ENCODE measurements at places on chromosomes 5 and 9.
A peak's percentile ranks its signal among the peaks of the same experiment; 100 is the strongest.

DNA sequence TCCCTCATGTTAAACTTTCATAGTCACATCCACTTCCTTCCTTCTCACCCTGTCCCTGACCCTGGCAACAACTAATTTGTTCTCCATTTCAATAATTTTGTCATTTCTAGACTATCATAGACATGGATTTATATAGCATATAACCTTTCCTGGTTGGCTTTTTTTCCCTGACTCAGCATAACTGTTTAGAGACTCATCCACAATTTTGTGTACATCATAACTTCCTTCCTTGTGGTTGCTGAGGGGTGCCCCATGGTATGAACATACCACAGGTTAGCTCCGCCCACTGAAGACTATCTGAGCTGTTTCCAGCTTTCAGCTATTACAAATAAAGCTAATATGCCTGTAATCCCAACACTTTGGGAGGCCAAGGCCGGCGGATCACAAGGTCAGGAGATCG, 137.3 kb downstream of the PHF2 start:
- DNase-seq = no peak

DNA sequence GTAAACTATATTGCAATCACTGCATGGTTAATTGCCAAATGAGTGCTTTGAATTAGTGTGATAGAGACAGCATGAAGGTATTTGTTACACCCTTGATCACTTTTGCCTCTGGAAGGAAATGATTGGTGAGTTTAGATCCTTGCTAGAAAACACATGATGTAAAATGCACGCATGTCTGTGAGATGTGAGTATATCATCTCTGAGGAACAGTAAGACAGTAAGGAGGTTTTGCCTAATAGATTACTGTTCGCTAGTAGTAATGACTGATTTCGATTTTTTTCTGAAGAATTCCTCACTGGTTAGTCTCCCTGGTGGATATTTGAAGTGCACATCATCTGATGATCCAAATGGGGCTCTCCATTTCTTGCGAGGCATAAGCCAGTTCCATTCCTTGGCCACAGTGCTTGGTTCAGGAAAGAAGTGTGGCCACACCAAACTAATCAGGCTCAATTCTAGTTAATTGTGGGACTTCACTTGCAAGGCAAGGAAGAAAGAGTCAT, 156.4 kb upstream of the ADRA1B start:
- peak; percentile 47 for DNase-seq

- peak; percentile 78 for DNase-seq
Observed at GRCh38 chr9:4306066-4306776, 6.4 kb upstream of the GLIS3 start.

DNA sequence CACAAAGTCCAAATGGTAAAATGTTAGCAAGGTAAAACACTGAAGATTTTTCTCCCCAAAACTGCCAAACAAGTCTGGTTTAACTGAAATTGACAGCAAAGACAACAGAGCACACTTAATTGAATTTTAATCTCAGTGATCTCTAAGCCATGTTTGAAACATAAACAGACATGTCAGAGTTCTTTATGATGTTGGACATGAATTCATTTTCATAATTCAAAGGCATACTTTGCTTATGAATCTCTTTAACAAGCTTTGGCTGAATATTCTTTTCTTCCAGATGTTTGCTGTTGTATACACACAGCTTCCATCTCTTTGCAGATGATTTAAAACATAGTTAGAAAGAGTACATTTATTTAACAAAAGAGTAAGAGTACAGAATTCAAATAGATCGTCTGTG, 509.1 kb downstream of the RAB3C start:
- no peak for DNase-seq

GRCh38 chr5:50965654-50966375, 299.4 kb downstream of the PARP8 start:
- DNase-seq = no peak

All from fibroblast of upper back skin (primary cell).